ENCODE measurements at places on chromosomes 5 and 9.

GRCh38 chr5:81166430-81166829 is 66.7 kb upstream of the CKMT2 start:
- no peak for DNase-seq

DNA sequence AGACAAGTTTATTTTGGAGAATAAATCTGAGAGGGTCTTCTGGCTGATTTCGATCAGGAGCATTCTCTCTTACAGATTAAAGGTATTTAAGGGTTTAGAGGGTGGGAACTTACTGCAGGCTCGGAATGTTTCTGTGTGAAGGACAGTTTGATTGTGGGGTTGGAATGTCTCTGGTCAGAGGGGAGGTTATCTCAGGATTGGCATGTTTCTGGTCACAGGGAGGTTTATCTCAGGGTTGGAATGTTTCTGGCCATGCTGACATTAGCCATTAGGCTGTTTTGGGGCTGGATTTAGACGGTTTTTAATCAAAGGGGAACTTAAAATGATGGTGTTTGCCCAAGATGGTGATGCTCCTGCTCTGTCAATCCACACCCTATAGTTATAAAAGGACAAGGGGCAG is 95.2 kb downstream of the SLCO4C1 start:
- no peak for DNase-seq

GRCh38 chr5:1374030-1374678 is 29.3 kb upstream of the CLPTM1L start:
- DNase-seq, result no peak

DNA sequence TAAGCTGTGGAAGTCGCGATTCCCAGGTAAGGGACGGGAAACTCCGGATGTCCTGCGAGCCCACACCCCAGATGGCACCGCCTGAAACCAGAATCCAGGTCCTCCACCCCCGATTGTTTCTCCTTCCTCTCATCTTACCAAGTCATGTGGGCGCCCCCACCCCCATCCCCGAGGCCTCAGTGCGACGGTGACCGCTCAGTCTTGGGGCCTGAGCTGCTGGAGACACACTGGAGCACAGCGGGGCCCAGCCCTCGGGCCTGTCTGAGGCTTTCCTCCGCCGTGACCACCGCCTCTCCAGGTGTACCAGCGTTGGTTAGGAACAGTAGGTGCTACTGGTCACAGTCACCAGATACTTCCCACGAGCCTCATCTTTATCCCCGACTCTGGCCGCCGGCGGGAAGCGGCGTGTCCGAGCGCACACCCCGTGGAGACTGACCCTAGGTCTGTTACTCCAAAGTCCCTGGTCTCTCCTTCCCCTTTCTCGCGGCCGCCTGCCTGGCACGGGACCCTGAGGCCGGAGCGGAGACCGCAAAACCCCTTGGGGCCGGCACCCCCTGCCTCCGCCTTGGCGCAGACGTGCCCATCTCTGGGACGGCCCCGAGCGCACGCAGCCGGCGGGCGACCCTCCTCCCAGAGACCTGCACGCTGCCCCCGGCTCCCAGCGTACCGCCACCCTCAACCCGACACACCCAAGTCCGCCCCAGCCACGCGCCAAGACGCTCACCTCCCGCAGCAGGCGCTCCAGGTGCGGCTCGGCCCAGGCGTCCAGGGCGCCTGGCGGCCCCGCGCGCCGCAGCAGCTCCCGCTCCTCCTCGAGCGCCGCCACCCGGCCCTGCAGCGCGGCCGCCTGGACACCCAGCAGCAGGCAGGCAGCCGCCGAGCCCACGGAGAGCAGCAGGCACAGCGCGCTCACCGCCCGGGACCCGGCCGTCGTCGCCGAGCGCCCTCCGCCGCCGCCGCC is 733 bp downstream of the COL23A1 start:
- no peak for DNase-seq

All from stimulated activated CD8-positive, alpha-beta memory T cell treated with anti-CD3 and anti-CD28 coated beads, Interleukin-15, amount 100 ng/mL, for 24 hours (primary cell).